ENCODE measurements at places on chromosomes 2 and 18.

GRCh38 chr2:99101697-99102096, 39.8 kb upstream of the C2orf15 start:
- DNase-seq = no peak

GRCh38 chr2:179646173-179646769, 215.1 kb downstream of the ZNF385B start:
- no peak for DNase-seq

- no peak for DNase-seq
Observed at GRCh38 chr2:234869969-234870368, 81.8 kb upstream of the SH3BP4 start.

DNA sequence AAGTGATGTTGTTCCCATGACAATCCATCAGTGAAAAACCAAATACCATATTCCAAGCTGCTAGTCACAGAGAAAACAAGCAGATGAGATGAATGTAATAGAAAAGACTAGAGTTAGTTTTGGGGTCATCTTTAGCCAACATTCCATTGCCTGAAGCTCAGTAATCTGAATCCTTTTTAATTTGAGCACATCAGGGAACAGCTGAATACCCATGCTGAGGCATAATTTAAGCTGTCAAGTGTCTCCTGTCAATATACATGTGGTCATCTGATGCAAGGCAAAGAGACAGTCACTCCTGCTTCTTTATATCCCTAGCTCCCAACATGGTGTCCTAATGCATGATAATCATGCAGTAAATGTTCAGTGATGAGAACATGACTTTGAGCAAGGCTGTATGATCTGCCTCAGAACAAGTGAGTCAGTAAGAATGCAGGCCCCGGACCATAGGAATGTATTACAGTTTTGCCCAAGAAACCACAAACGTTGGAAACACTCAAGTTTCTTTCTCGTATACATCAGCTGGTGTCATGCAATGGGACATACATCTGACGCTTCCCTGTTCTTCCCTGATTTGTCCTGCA, 48.0 kb downstream of the CDK15 start:
- no peak for DNase-seq

GRCh38 chr2:88307817-88308216, 137.7 kb downstream of the THNSL2 start:
- DNase-seq = no peak

- DNase-seq = no peak
Observed at GRCh38 chr2:47300609-47301276, 102.2 kb upstream of the MSH2 start.

DNA sequence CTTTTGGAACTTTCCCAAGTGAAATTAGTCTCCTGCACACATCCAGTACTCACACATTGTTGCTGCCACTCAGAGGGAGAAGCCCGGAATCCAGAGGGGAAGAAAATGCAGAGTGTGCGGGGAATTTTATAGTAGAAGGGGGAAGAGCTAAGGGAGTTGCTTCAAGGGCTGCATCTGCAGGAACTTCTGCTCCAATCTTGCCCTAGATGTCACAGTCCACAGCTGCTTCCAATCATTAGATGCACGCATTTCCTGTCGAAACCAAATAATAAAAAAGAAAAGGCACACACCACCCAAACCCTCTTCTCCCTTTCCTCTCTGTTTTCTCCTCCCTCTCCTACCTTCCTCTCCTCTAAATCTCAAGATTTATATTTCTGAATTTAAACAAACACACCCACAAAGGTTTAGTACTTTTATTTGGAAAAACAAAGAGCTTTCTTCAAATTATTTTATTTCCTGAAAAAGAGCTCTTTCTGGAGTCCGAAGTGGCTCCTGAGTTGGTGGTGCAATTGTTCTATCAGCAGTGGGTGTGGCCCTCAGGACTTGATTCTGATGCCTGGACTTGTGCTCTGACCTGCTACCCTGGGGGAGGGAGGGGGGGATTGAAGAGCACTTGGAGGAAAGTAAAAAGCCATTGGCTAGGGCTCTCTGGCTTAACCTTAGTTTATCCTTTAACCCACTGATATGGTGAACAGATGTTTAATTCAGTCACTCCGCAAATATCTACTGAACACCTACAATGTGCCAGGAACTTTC, 72.0 kb downstream of the KCNE4 start:
- DNase-seq = no peak

DNA sequence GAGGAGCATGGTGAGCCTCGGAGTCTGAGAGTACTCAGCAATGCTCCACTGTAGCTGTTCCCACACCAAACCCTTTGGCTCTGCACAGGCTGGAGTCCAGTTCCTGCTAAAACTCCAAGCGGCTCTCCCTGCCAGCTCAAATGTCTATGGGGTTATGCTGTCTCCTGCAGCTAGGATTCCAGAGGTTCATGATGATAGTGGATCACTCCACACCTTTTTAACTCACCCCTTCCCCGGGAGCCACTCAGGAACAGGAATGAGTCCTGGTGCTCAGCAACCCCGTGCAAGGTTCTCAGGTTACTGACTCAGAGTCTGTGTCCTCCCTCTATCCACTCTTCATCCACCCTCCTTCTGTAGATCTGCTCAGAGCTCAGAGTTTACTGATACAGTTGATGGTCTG, 410.0 kb downstream of the CDH19 start:
- no peak for DNase-seq

All from activated CD4-positive, CD25-positive, alpha-beta regulatory T cell (primary cell).